ENCODE measurements at places on chromosomes 2 and 18.

DNA sequence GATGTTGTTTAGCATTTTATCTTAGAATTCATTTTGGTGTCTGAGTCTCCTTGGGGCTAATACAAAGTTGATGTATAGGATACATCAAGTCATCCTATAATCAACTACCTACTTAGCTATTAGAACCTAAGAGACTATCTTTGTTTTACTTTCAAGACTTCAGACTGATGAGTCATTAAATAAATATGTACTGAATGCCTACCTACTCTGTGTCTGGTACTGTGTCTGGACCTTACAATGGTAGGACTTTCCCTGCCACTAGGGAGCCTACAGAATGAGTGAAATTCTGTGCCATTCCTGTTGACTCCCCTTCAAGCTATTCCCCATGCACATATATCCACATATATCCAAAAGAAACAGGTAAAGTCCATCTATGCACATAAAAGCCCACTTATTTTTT lies 114.5 kb downstream of the ERBB4 start:
- no peak for DNase-seq

DNA sequence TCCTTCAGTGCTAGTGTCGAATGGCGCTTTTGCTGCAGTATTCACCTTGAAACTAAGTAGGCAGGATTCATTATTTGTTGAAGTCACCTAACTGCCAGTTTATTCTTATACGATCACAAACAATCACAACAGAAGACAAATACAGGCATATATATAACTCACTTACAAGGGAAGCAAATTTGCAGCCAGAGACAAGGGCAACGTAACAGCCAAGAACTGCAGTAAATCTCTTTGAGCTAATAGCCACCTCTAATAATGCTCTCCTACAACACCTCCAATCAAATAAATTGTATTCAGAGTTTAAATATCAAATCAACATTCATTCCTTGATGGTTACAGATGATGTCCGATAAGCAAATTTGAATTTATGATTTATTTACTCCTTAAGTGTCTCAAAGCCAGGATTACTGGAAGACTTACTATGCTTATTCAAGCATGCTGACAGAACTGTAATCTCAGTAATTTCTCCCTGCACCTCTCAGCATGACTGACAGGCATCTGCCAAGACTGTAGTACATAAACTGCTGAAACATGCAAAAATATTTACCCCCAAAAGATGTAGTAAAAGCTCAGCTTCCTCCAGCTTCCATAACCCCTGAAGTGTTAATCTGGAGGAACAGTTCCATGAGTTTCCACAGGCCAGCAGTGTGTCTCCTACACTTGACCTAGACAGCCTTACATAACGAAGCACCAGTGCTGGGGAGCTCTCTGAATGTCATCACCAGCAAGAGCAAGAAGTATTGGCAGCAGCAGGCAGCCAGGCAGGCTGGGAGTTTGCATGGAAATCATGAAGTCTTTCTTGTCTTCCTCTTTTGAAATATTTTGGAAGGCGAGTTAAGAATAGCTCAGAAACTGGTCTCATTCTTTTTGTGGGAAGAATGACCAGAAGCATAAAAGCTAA lies 20.9 kb upstream of the SCN1A start:
- peak; percentile 46 for DNase-seq

- no peak for DNase-seq
Observed at GRCh38 chr18:77039196-77040130, 93.1 kb downstream of the MBP start.

- DNase-seq, result peak; percentile 4
Observed at GRCh38 chr18:10343778-10344177, 110.7 kb upstream of the APCDD1 start.

DNA sequence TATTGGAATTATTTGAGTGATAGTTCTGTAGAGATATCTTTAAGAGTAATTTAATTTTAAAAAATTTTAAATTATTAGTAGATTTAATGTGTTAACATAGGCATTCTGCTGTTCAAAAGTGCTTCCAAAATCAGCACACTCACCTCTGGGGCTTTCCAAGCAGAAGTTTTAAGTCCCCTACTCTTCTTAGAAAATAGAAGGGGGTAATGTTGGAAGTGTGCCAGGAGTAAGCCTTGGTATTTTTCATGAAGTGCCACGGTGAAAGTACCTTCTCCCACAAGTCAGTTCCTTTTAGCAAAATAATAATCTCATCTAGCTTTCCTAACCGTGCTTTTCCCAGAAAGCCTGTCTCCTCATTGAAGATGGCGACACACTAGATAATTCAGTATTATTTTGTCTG lies 3.9 kb upstream of the TNFRSF11A start:
- DNase-seq, result no peak

GRCh38 chr18:32439241-32439640 lies 31.4 kb downstream of the GAREM1 start:
- no peak for DNase-seq
